Nephron progenitor cell (in vitro differentiated cells): ENCODE measurements at places on chromosomes 6 and 20.
A peak's percentile ranks its signal among the peaks of the same experiment; 100 is the strongest.

DNA sequence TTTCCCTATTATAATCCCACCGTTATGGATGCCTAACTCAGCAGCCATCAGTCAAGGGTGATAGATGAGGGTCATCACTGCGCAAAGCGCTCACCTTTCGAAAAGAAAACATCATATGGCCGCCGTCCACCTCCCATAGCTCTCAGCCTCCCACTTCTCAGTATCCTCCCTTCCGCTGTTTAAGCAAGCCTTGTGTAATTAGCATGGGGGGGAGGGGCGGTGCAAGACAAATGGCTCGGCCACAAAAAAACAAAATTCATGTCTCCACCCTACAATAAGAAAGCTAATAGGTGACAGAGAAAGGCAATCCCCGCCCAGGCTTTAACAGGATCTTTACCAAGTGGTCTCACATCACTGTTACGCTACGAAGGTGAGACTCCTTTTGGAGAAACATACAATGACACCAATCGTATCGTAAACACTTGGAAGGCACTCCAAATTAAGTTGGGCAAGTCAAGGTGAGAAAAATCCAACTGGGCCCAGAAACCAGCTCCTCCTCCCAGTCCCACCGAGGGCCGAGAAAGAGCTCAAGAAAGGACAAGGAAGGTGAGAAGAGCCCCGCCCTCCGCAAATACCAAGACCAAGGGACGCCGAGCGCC is 645 bp downstream of the DDX39B start:
- DNase-seq = peak; percentile 45

DNA sequence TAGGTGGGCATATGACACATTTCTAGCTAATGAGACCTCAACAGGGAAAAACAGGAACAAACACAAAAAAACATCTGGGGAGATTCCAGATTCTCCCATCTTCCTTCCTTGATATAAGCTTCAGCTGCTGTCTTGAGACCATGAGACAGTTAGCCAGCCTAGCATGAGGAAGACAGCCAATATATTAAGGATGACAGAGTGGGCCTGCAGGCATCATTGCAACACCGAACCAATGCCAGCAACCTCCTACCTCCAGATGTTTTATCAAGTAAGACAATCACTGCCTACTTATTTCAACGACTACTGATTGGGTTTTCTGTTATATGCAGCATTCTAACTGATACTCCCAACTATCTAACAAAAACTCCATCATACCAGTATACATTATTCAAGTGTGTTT is 119.0 kb downstream of the ISM1 start:
- no peak for DNase-seq

- DNase-seq = no peak
These were observed 22.8 kb downstream of the BMP7 start for GRCh38 chr20:57243480-57244220.

- no peak for DNase-seq
These were observed 142.2 kb upstream of the AFDN start for GRCh38 chr6:167684276-167685104.

GRCh38 chr20:44909872-44910689 is at the start of gene PABPC1L:
Gene PABPC1L, plus strand, starts transcription at chr20:44910060. Its CDS starts 84 bp downstream, at chr20:44910144.
- peak; percentile 75 for DNase-seq

DNA sequence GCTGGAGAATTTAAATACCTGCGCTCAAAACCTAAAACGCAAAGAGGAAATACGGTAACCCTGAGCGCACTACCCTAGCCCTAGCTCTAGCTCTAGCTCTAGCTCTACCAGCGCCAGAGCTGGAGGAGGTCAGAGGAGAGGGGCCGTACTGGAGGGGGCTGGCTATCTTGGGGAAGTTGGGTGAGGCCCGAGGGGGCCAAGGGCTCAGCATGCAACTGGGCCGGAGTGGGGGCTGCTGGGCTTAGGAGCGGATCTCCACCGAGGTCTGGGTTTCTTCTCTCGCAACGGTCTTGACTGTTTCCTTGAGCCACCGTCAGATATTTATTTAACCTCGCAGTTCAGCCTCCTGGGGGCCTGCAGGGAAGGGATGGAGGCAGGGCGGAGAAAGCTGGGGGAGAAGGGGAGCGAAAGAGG is 91.0 kb downstream of the NCR2 start:
- DNase-seq = peak; percentile 39

DNA sequence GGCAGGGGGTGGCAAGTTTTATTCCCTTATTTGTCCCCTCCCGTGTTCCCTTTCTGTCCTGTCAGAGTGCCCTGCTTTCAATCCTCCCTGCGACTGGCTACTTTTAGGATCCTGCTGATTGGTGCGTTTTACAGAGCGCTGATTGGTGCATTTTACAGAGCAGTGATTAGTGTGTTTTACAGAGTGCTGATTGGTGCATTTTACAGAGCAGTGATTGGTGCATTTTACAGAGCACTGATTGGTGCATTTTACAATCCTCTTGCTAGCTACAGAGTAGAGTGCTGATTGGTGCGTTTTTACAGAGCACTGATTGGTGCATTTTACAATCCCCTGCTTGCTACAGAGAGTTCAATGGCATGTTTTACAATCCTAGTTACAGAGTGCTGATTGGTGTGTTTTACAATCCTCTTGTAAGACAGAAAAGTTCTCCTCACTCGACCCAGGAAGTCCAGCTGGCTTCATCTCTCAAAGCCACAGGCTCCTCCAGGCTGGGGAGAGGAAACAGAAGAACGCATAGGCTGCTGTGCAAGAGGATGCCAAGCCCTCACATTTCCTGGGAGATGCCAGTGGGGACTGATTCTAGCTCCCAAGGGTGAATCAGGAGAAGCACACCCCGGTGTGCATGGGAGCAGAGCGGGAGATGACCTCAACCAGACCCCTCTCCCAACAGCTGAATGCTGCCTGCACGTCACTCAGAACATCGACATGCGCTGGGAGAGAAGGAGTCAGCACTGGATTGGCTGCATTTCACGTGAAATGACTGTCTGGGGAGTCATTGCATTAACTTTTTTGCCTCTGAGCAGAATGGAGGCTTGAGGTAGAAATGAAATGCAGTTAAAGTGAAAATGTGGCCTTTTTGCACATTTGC is 48.3 kb upstream of the SLC22A23 start:
- DNase-seq = no peak

DNA sequence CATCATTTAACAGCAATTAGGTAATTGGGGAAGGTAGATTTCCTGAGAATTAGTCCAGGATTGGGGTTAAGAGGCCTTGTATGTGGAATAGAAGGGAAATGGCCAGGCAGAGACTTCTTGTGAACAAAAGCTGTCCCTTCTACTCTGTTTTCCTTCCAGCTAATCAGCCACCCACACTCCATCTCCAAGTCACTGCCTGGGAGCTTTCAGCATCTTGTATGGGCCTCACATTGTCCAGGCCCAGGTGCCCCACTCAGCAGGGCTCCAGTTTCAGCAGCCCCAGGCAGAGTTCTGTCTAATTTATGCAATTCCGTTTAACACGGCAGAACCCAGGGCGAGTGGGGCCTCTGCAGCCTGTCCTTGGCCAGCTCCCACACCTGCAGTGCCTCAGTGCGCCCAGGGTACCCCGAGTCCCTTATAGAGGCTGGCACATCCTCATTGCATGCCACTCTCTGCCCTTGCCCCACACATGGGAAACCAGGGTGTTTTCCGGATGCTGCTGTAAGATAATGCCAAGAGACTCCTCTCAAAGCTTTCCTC is 113.0 kb downstream of the EDN3 start:
- no peak for DNase-seq

- peak; percentile 73 for DNase-seq
These were observed 95.6 kb downstream of the LAMP5 start for GRCh38 chr20:9609887-9610502.

DNA sequence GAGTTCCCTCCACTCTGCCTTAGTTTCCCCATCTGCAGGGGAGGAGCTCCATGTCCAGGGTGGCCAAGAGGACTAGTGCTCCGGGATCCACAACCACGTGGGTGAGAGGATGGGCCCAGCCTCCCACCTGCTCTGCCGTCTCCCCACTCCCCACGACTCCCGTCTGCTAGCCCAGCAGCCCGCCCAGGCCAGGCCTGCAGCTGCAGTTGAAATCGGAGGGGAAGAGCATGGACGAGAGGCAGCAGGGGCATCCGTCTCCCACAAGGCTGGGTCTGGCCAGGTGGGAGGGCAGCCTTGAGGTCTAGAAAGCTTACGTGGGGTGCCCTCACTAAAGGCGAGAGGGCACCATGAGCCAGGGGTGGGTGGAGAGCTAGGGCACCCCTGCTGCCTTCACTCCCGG is 8.6 kb downstream of the NOL4L start:
- DNase-seq = no peak

GRCh38 chr20:58349570-58349969 is 39.5 kb upstream of the VAPB start:
- DNase-seq = no peak

DNA sequence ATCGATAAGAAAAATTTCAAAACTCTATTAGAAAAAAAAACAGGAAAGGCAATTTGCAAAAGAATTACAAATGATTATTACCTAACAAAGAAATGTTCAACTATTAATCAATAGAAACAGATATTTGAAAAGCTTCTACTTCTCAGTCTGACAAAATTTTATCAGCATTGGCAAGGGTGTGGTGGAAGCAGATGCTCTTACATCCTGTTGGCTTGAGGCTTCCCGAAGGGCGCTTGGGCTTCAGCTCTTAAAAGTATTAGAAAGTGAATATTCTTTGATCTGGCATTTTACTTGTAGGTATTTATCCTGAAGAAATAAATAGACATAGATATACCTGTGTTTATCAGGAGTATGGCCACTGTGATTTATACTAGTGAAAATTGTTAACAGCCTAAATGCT is 38.7 kb downstream of the SLC35D3 start:
- no peak for DNase-seq

- DNase-seq = no peak
These were observed 154.0 kb downstream of the PDSS2 start for GRCh38 chr6:107305391-107305790.

- DNase-seq = no peak
These were observed 340.9 kb downstream of the PRL start for GRCh38 chr6:21955951-21956350.

DNA sequence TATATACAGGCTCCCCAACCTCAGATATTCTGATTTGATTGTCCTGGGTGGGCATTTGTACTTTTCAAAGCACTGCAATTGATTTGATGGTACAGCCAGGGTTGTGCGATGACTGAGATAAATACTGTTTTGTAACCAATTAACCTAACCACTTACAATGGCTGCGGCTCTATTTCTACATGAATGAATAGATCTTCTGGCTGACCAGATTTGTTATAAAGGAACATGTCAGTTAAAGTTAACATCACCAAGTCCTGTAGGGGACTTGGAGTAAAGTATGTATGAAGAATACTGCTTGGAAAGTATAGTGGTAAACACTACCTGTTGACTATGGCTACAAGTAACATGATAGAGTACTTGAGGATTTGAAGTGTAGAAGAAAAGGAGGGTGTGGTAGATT is 369.2 kb upstream of the JAG1 start:
- no peak for DNase-seq

GRCh38 chr6:152636021-152636608 is 1.0 kb downstream of the SYNE1 start:
- peak; percentile 37 for DNase-seq

DNA sequence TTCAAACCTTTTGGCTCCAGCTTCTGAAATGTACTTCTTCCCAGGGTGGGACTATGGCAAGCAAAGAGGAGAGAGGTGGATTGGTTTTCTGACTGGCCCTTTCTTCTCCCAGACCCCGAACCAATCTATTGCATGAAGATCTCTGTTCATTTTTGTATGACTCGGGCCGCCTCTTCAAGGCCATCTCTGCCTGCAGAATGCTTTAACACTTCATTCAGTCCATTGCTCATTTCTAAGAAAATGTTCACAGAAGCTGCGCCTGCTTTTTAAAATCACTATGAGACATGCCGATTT is 1.6 kb downstream of the VGLL2 start:
- DNase-seq = no peak

GRCh38 chr6:54236984-54237383 is 71.3 kb upstream of the TINAG start:
- no peak for DNase-seq

GRCh38 chr20:43755851-43756250 is 29.0 kb upstream of the GTSF1L start:
- DNase-seq = no peak

GRCh38 chr20:51360451-51361201 is 181.9 kb downstream of the NFATC2 start:
- no peak for DNase-seq

GRCh38 chr6:50236164-50236563 is 186.4 kb upstream of the DEFB112 start:
- no peak for DNase-seq

- DNase-seq = no peak
These were observed 35.8 kb downstream of the HTR1E start for GRCh38 chr6:86973088-86973487.

DNA sequence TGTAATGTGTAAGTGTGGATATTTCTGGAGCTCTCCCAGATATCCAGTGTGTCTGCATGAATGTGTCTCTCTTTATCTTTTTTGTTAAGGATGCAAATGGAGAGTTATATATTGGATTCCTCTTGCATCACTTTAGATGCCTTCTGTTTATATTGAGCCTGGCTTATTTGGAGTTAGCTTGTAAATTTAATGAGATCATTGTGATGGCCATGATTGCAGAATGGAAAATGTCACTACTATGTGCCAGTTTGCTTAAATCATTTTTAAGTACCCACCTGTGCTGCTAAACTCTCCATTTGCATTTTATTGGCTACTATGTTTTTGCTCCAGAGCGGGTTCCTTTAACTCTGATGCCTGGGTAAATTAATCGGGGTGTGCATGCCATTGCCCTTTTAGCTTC is 334.8 kb downstream of the UTRN start:
- no peak for DNase-seq

GRCh38 chr6:118659513-118660217 is 8.3 kb upstream of the CEP85L start:
- no peak for DNase-seq

GRCh38 chr6:149754548-149754947 is 5.0 kb downstream of the PCMT1 start:
- DNase-seq = no peak

DNA sequence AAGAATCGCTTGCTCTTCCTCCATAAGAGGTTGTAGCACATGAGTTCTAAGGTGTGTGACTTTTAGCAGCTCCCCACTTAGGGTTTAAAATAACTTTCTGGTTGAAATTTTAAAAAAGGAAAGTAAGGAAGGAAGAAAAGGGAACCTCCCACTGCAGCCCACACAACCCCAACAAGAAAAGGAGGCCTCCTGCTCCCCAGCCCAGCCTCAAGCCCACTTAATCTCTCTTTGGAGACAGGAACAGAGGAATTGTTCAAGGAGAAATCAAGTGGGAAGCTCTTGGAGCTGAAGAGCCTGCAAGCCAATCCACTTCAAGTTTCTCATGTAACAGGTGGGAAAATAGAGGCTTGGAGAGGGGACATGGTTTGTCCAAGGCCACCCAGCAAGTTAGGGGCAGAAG is 39.1 kb upstream of the PREX1 start:
- no peak for DNase-seq

DNA sequence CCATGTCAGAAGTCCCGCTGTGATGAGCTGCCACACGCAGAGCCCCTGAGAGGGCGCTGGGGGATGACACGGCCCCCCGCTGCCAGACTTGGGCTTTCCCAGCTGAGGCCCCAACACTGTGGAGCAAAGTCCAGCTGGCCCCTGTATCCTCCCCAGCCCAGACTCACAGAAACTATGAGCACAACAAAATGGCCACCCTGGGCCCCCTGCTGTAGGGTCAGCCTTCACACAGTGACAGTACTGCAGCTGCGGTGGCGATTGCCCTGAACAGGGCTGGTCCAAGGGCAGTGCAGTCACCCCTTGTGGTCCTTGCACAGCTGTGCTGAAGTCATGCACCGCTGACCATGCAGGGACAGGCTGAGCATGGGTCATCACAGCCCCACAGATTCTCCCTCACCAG is 78.2 kb upstream of the CST7 start:
- DNase-seq = peak; percentile 65
